ENCODE measurements at places on chromosomes 6 and 20.
A peak's percentile ranks its signal among the peaks of the same experiment; 100 is the strongest.

DNA sequence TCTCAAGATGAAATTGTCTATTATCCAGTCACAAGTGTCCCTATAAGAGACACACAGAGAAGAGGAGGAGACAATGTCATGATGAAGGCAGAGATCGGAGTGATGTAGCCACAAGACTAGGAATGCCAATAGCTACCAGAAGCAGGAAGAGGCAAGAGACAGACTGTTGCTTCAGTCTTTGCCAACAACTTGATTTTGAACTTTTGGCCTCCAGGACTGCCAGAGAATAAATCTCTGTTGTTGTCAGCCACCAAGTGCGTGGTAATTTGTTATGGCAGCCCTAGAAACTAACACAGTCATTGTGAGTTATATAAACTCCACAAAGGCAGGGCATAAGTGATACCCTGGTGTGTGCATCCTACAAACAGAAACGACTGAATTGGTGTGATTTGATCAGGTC lies 517.0 kb downstream of the BTBD3 start:
- no peak for DNase-seq

- DNase-seq: no peak
Observed at GRCh38 chr6:1337791-1338190, 25.9 kb downstream of the FOXQ1 start.

- no peak for DNase-seq
Observed at GRCh38 chr6:118895859-118896258, 1.9 kb downstream of the ASF1A start.

DNA sequence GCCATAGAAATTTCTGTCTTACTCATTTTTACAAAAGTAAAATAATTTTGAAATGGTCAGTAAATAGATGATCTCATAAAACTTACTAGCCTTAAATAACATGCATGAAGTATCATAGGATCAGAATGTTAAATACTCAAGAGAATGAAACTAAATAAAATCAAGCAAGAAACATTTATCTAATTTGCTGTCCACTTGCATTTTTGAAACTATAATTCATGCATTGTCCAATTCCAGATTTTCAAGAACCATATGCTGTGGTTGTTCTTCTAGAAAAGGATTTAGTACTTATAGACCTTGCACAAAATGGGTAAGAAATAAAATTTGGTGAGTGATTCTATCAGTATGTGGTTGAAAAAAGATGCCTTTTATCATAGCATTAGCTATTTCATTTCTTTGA lies 107.0 kb downstream of the STXBP5 start:
- DNase-seq: no peak

DNA sequence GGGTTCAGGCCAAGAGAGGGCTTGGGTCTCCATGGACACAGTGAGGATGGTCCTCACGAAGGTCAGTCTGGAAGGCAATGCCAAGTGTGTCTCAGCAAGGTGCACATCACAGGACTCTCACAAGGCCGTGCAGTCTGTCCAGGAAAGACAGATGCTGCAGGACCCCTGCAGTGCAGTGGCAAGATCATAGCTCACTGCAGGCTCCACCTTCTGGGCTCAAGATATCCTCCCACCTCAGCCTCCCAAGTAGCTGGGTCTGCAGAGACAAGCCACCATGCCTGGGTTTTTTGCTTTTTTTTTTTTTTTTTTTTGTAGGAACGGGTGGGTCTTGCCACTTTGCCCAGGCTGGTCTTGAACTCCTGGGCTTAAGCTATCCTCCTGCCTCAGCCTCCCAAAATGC lies 26.4 kb downstream of the ZMYND8 start:
- DNase-seq: no peak

DNA sequence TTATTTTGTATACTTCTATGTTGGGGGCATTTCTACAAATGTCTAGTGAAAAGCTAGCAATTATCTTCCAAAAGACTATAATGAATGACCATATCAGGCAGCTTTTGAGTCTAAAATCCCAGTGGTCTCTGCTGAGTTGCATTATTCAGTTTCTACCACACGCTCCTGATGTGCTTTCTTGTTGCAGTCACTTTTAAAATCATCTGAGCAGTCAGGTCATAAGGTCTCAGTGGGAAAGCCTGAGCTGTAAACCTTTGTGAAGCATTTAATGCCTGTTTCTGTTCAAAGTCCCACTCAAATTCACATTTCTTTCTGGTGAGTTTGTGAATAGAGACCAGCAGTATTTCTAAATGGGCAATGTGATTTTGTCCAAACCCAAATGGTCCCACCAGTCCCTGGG lies 1681.5 kb downstream of the HACE1 start:
- DNase-seq: no peak

- DNase-seq: no peak
Observed at GRCh38 chr6:10071631-10072220, 343.1 kb downstream of the TFAP2A start.

DNA sequence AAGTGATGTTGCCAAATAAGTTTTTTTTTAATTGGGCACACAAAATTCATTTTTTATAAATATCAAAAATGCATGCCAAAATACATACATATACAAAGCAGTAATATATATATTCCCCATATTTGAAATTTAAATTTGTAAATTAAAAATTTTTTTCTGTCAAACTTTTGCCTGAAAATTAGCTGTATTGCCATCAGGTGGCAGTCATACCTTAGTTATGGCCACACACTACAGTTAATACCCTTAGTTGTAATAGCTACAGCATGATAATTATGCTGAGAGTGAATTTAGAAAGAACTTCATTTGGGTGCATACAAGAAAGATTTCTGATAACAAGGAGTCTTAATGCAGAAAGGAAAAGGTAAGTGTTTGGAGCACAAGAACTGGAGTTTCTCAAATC lies 46.2 kb upstream of the SDHAF4 start:
- DNase-seq: no peak

DNA sequence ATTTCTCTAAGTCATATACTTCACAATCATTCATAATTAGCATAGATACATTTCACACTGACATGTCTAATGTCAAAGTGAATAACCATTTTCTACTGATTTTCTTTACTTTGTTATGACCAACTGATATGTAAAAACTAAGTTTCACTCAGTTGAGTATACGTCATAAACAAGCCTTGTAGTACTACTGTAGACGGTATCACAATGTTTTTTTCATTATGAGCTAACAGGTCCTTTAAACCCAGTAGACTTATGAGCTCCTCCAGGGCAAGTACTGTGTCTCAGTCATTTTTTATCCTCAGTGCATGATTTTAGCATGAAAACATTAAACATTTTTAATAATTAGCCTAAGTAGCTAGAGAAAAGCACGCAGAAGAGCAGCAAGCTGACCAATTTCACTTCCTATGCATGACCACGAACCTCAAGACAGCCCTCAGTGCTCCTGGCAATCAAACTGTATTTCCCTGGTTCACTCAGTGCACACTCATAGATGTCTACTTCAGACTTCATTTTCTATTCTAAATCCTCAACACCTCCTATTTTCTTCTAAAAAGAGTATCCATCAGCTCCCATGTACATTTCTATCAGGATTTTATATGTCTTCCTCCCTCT lies 32.0 kb upstream of the TFAP2D start:
- no peak for DNase-seq

- DNase-seq: no peak
Observed at GRCh38 chr20:47113362-47114109, 218.9 kb downstream of the EYA2 start.

DNA sequence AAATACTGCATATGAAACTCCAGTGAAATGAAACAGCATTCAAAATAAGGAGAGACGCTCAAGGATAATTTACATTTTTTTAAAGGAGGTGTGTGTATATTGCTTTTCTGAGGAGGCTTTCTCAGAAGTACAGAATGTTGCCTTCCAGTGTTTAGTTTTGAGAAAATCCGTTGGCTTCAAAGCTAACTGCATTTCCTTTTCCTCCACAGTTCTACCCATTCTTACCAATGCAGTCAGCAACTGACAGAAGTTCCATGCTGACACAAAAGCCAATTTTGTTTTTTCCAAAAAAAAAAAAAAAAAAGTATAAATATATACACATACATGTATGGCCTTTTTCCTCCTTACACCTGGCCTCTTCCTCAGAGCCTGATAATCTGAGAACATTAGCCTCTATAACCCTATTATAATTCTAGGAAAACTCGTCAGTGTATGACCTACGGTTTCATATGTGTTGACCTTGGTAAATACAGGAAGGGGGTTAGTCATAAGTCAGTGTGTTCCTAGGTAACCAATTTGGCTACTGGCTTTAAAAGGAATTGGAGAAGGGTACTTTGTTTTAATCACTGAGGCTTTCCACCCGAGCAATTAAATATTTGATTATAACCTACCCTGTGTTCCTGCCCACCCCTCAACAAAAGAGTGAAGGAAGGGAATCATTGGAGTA lies 24.2 kb downstream of the MGME1 start:
- DNase-seq: no peak

GRCh38 chr6:120759570-120759969 lies 574.7 kb downstream of the TBC1D32 start:
- no peak for DNase-seq

DNA sequence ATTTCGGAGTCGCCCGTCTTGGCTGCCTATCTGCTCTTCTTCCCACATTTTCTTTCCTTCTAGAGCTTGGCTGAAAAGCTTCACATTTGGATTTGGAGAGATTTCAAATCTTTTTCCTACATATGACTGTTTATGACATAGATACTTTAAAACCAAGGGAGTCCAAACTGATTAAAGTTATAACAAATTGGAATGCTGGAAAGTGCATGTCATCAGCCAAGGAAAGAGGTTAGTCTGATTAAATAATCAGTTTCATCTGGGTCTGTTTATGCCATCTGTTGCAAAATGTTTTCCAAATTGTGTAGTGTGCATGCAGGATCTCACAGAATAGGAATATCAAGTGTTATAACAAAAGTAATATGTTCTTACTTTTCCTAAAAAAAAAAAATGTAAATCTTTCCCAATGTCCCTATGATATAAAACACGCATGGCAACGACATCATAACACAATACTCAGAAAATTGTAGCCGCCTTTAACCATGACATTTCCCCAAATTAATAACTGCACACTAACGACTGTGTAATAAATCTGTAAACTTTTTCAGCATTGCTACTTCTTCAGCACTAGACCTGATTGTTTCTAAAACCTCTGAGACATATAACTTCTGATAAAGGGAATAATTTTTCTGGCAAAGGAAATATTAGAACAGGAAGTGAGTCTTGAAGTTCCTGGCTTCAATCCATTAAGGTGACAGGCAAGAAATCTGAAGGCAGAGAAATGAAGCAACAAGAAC lies 230.2 kb upstream of the FOXQ1 start:
- DNase-seq: no peak

- no peak for DNase-seq
Observed at GRCh38 chr6:7562769-7563168, 21.3 kb downstream of the DSP start.

DNA sequence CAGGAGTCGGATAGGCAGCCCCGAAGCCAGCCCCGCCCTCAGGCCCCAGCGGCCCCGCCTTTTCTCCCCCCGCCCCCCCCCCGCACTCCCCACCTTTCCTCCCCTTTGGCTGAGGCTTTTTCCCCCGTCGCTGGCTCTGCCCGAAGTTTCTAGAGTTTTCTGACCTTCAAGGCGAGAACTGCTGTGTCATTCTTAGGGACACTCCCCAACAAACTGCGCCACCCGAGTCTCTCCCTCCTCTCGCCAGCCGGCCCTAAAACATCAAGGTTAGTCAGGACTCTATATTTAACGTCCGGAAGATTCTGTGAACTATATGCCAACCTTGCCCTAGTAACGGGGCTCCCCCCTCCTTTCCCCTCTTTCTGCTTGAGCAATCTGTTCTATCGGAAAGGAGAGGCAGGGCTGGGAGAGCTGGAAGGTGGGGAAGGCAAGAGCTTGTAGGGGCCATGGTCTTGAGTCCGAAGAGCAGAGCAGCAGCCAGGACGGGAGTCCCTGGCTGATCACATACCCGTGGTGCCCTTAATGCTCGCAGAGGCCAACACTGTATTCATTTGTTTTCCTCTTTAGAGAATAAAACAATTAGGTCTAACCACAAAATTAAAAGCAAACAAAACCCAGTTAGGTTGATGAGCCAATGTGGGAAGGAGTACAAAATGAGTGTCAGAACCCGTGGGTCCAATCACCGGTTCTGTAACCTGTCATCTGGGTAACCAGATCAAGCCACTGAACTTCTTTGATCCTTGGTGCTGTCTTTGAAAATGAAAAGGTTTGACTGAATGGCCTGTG lies 5.3 kb upstream of the HSPA1B start:
- peak; percentile 73 for DNase-seq

DNA sequence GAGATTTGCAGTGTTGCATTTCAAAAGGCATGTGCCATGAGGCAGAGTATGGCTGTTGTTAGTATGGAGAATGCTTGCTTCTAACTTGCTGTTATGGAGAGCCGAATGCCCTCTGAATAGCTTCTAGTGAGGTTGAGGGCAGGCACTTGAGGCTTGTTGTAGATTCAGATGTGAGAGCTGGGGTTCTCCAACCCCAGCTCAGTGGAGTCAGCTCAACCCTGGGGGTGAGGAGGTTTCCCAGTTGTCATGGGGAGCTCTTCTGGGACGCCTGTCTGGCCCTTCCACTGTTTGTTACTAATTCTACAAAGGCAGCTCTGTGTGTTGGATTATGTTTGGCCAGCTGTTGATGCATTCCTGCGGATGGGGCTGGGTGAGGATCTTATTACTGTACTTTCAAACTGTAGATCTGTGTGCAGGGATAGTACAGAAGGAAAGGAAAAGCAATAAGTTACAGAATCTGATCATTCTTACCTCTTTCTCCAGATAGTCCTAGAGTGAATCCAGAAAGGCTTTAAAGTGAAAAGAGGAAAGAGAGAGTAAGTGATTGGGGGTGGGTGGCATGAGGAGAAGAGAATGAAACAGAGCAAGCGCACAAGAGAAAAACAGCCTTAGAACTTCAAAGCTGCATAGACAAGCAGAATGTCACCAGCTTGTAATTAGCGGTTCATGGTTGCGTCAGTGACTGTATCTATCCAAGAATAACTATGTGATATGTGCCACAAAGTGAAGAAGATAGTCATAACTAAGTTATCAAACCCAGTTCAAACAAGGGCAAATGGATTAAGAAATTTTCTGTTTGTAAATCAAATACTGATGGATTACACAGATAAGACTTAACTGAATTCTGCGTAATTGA lies 148.7 kb downstream of the PRL start:
- DNase-seq: peak; percentile 32

DNA sequence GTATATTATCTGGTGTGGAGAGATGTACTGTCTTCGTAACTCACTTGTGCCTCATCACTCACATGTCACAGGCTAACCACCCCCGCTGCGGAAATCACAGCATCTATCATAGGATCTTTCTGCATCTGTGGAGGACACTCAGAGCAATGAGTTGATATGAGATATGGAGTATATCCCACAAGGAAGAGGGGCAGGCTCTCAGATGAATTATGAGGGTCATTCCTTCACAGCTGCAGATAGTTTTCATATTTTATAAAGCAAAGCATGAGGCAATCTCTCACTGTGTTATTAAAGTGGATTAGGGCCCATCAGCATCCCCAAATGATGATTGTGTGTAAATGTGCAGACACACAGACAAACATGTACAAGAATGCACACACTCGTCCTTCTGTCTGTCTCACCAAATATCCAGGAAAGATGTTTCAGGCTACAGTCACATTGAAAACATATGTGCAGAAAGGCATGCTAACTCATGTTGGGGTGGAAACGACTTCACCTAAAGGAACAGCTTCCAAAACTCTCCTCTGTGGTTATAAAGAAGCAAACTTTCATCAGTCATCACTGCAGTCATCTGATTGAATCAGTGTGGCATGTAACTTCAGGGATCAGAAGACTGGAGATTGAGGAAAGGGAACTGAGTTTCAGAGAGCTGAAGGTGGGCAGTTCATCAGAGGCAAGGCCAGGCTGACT lies 164.7 kb downstream of the FOXC1 start:
- no peak for DNase-seq

GRCh38 chr20:47500554-47500953 lies 1.1 kb upstream of the NCOA3 start:
- DNase-seq: no peak

GRCh38 chr6:37135835-37136694 lies 33.9 kb upstream of the PIM1 start:
- no peak for DNase-seq

GRCh38 chr6:100137759-100138158 lies 143.7 kb upstream of the MCHR2 start:
- DNase-seq: no peak
